Activated T-cell treated with anti-CD3 and anti-CD28 coated beads, Interleukin-2, amount 50 U/mL, for 4 hours (primary cell): ENCODE measurements at places on chromosomes 7 and 10. TPM values are rescaled to one million over a fixed set of nuclear protein-coding genes. Genes with fewer than 3 reads are reported as not detected.

ITIH2 gene
- total RNA-seq: 0.38 TPM

- peak; percentile 73 for DNase-seq
These were observed 21.3 kb upstream of the KCNK18 start for GRCh38 chr10:117175901-117176534.

GRCh38 chr10:103648251-103648635, 154.7 kb downstream of the NEURL1 start:
- no peak for DNase-seq

- DNase-seq: no peak
These were observed 700.0 kb upstream of the PCDH15 start for GRCh38 chr10:55500931-55501559.

- no peak for DNase-seq
These were observed 37.6 kb downstream of the JAKMIP3 start for GRCh38 chr10:132103116-132103910.

- DNase-seq: no peak
These were observed 3.1 kb upstream of the SORBS1 start for GRCh38 chr10:95564291-95564690.

- DNase-seq: no peak
These were observed 29.4 kb downstream of the HGF start for GRCh38 chr7:81740403-81740802.

AKR1C8 gene
- not detected for total RNA-seq

GRCh38 chr7:28298870-28299518, 113.3 kb upstream of the CREB5 start:
- DNase-seq: no peak

DNA sequence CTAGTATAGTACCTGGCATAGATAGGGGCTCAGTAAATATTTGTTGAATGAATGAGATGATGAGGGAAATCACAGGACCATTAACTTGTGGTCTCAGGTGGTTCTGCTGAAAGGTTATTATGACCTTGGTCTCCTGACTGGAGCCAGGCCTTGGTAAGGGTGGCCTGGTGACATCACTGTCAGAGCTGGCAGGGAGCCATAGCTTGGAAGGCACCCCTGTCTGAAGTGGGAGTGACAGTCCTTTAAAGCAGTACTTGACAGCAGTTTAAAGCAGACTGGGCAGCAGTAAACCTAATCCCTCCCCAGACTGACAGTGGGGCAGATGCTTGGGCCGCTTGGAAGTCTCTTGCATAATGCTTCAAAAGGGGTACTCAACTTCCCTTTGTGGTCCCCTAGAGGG, 13.4 kb downstream of the DPCD start:
- DNase-seq: no peak

CAV1 gene
- 1.2 TPM for total RNA-seq

- DNase-seq: no peak
These were observed 111.1 kb downstream of the ADAM12 start for GRCh38 chr10:126277181-126277580.

ACSM6 gene
- total RNA-seq: not detected

DNA sequence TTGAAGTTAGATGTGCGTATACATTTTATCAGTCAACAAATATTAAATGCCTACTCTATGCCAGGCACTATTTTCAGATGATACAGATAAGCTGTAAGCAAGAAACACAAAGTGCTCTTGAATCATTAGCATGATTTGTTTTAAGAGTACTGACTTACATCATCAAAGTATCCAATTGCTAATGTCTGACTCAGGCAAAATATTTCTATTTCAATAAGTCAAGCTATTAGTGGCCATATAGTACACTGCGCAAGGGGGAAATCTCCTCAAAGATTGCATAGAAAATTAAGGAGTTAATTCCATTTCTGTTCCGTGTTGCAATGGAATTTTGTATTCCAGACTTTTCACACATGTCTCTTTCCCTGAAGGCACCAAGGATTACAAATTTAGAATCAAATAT, 46.1 kb upstream of the DNAJC1 start:
- DNase-seq: no peak

DNA sequence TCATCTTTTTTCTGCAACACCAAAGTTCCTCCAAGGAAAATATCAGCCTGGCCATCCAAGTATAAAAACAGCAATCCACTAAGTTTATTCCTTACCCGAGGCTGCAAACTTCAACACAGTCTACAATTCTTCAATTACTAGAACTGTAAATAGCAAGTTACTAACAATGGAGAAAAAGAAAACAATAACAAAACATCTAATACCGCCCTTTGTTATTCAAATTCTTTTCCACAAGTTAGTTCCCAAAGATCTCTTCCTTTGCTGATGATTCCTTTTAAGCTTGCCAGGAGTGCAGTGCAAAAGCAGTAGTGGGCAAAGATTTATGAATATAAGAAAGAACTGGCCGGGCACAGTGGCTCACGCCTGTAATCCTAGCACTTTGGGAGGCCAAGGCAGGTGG, 86.2 kb downstream of the CUL2 start:
- no peak for DNase-seq

DNA sequence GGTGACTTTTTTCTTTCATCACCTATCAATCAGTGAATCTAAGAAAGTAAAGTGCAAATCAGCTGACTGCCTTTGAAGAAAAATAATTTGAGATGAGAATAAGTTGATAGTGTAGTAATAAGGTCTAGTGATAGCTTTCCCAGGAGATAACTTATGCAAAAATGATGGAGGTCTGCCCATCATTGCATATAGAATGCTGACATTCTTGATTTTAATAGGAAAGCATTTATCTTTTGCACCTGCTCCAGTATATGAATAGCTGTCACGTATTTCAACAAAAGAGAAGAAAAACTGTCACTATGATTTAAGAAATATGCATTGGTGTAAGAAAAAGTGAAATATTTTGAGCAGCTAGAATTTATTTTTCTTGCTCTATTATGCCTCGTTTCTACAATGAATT, 46.8 kb downstream of the PTTG1IP2 start:
- DNase-seq: no peak

GRCh38 chr7:73701357-73701995, 18.0 kb downstream of the STX1A start:
- no peak for DNase-seq

DNA sequence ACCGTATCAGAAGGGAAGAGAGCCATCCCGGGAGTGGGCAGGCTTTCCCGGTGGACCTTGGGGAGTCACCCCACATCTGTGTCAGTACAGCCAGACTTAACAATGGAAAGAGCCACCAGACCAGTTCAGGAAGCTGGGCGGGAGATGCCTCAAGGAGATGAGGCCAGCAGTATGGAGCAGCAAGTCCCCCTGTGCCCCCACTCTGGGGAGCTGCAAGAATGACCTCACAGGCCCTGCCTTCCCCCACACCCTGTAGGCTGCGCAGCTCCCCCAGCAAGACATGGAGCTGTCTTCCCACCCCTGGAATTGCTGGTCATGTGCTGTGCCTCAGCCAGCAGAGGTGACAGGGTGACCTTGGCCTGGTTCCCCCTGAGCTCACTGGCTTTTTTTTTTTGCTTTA, 76.8 kb upstream of the INSIG1 start:
- DNase-seq: no peak

OLAH gene
- not detected for total RNA-seq

DNA sequence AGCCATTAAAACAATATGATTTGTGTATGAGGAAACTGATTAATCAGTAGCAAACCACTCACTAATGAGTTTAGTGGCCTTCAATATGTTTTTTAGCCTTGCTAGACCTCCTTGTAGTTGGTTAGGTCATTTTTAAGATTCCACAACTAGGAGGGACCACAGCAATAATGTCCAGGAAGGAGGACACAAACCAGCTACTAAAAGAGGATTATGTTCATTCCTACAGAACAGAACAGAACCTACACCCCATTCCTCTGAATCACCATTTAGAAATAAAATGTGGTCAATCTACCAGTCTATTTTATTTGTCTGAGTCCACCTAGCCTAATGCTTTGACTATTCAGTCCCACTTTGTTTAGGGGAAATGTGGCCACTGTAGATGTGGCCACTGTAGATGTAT, 226.3 kb downstream of the GLI3 start:
- DNase-seq: no peak

DNA sequence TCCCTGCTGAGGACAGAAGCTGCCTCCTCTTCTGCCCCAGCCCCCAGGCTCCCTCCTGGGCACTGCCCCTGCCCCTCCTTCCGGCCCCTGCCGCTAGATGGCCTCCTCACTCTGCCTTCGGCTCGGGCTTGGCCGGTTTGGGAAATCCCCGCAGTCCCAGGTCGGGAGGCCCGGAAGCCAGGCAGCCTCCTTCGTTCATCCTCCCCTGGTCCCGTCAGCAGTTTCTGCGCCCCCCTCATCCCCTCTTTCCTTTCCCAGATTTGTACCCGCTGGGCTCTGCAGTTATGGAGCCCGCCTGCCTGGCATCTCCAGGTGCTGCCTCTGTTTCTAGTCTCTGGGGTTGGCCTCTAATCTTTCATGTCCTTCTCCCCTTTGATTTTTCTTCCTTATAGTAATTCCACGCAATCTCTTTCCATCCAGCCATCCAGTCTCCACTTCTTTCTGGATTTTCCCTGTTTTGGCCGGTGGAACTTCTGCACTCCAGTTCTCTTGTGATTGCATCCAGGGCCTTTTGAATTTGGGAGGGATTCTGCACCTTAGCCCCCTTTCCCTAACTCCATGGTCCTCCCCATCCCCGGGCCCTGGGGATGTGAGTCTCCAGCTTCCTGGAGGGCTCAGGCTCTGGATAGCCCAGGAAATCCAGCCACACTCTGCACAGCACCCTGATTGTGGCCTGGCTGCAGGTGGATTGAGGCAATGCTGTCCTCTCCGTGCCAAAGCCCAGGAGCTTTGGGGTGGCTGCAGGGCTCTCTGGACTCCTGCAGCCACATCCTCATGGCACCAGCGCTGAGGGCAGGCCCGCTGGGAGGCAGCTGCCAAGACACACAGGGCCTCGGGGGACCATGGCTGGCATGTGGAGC, 3.3 kb upstream of the SHH start:
- DNase-seq: peak; percentile 47

DNA sequence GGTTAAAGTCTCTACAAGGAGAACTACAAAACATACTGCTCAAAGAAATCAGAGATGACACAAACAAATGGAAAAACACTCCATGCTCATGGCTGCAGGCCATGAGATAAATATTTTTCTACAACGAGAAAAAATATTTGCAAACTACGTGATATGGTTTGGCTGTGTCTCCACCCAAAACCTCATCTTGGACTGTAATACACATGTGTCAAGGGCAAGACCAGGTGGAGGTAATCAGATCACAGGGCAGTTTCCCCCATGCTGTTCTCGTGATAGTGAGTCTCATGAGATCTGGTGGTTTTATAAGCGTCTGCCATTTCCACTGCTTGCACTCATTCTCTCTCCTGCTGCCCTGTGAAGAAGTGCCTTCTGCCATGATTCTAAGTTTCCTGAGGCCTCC, 57.8 kb downstream of the COA1 start:
- DNase-seq: no peak

ADRB1 gene
- total RNA-seq: not detected

GCC1 gene
- 18.5 TPM for total RNA-seq

SPDYE3 gene
- total RNA-seq: not detected

GRCh38 chr7:26348234-26348851, 56.7 kb downstream of the SNX10 start:
- DNase-seq: no peak

HOXA3 gene
- not detected for total RNA-seq

- DNase-seq: no peak
These were observed 13.0 kb upstream of the FRA10AC1 start for GRCh38 chr10:93715345-93715744.

GSDME gene
- 3.1 TPM for total RNA-seq

DNA sequence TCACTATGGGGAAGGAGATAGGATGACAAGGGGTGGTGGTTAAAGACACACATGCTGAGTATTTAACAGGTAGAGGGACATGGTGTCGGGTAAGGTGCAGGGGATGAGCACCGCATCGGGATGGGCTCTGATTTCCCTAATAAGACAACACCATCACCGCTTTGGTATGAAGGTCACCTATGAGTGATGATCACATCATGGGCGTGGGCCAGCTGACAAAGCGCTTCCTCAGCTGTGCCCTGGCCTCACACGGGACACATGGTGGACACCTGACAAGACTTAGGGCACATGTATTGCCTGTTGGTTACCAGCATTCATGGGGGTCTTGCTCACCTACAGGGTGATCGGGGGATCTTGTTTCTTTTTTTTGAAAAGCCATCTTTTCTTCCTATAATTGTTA, 12.8 kb downstream of the C7orf57 start:
- DNase-seq: no peak

ATP6V0A4 gene
- not detected for total RNA-seq

CALHM3 gene
- not detected for total RNA-seq
